ENCODE measurements at places on chromosomes 7 and 10. TPM values are rescaled to one million over a fixed set of nuclear protein-coding genes. Genes with fewer than 3 reads are reported as not detected.
A peak's percentile ranks its signal among the peaks of the same experiment; 100 is the strongest.

DNA sequence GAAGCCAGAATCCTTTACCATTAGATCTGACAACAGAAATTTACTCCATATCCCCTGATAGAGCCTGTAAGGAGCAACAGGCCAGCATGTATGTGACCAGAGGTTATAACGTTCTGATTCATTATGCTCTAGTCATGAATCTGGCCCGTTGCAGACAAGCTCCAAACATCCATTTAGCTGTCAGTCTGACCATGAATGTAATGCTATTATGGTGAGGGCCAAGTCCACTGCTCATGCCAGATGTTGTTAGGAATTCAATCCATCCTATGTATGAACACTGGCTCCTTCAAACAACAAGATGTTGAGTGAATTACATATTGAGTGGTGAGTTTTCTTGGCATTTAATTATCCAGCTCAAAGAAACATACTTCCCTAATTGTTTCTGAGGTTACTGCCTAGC, 610.1 kb upstream of the ANKRD30A start:
- DNase-seq = no peak

- no peak for DNase-seq
Observed at GRCh38 chr10:82245906-82246560, 371.0 kb downstream of the NRG3 start.

DNA sequence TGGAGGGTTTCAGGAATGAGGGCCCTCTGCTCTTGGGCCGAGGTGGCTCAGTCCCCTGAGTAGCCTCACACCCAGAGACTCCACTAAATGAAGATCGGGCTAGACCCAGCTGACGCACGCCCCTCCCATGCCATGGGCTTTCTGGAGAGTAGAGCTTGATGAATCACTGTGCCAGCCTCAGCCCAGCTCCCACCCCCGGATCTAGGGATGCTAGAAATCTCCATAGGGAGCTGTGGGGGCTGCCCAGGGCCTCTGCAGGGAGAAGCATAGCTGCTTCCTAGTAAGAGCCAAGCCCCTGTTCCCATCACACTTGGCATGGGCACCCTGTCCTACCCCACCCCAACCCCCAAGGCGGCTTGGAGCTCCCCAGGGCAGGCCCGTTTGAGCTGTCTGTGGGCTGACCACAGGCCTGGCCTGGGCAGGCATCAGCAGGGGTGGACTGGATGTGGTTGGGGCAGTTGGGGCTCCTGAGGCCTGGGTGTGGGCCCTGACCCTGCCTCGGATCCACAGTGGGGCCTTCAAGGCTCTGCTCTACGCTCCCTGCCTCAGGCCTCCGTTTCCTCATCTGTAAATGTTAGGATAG, 121.2 kb downstream of the ZMIZ1 start:
- no peak for DNase-seq

DNA sequence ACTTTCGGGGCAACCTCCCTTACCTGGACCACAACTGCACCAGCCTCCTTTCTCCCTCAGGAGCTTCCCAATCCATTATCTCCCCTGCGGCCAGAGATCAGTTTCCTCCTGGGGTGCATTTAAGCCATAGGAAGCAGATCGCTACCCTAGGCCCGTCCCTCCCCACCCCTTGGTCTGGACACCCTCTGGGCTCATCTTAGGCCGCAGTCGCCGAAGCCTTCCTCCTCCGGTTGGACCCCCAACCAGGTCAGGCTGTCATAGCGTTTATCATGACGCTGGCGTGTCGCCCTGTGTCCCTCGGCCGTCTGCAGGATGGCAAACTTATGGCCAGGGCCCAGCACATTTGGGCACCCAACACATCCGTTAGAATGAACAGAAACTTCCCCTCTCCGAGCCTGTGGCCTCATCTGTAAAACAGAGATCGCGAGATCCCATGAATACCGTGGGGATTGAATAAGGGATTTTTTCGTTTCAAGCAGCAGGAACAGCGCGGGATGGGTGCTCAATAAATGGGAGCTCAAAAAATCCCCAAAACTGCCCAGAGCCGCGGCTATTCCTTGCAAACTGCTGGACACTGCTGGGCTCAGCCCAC, 669 bp upstream of the AP5Z1 start:
- DNase-seq = peak; percentile 16

GRCh38 chr7:90931986-90932916, 332.0 kb upstream of the FZD1 start:
- DNase-seq = no peak

DNA sequence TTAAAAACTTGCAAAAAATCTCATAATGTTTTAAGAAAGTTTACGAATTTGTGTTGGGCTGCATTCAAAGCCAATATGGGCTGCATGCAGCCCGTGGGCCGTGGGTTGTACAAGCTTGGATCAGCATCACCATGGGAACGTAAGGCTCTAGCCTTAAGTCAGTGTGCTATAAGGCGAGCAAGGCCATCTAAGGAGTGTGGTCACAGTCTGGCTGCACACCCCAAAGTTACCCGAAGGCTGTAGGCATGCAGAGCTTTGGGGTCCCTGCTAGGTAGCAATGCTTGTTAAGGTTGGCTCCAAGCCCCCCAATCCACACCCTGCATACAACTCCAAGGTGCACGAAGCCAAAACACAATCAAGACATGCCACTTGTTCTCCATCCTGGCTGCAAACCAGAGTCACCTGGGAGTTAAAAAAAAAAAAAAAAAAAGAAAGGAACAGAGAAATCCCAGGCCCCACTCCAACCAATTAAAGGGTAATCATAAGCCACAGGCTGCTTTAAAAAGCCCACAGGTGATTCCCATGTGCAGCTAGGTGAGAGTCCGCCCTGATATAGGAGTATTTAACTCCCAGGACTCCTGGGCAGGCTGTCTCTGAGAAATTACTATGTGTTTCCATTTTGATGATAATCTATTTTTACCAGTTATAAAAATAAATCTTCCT, 8.5 kb upstream of the PNLIPRP2 start:
- DNase-seq = no peak

DNA sequence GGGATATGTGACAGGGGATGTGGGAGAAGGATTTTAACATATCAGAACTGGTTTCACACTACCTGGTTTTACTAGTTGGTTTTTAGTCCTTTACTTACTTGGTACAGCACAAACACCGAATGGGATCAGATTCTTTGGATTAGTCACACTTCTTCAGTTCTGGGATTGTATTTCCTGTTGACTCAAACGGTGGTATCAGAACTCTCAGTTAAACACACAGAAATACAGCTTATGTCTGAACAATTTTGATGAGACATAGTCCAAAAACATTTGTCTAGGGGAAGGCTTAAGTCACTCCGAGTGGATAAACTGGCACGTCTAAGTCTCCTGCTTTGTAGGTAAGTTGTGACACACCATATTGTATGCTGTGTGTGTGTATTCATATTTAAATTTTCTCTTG, 480.5 kb downstream of the PHTF2 start:
- peak; percentile 47 for DNase-seq

DNA sequence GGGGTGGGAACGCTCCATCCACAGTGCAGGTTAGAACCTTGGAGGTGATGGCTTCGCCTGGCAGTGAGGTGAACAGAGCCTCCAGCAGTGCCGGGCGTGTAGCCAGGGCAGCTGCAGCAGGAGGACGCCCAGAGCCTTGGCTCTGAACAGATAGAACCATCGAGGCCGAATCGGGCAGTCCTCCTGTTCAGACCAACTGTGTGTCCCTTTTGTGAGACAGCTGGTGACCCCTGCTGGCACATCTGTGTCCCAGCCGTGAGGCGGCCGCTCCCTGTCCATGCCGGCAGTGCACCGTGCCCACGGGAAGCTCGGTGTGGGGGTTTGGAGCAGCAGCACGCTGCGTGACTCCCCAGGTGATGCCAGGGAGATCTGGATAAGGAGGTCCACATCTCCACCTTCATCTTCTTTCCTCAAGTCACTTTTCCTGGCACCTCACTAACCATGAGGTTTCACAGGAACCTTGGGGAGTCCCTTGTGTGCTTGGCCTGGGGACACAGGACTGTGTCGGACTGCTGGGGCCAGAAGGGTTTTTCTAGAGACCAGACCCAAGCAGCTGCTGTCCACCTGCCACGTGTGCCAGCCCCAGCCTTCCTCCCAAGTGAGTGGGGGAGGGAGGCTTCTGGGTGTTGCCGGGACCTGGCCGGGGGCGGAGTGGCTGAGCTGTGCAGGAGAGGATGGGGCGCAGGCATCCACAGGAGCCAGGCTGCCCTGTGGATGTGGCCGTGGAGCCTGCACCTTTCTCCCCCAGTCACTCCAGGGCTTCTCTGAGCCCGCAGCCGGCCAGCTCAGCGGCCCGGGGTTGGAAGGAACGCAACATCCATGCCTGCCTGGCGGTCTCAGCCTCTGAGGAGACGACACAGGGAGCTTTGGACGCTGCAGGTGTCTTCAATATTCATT, 69.4 kb downstream of the DNAJB6 start:
- DNase-seq = no peak

GRCh38 chr7:92446869-92447344, 375 bp upstream of the GATAD1 start:
- no peak for DNase-seq

- no peak for DNase-seq
Observed at GRCh38 chr7:44466300-44467216, 23.9 kb downstream of the NUDCD3 start.

GRCh38 chr10:83990126-83990525, 149.2 kb upstream of the GHITM start:
- no peak for DNase-seq

DNA sequence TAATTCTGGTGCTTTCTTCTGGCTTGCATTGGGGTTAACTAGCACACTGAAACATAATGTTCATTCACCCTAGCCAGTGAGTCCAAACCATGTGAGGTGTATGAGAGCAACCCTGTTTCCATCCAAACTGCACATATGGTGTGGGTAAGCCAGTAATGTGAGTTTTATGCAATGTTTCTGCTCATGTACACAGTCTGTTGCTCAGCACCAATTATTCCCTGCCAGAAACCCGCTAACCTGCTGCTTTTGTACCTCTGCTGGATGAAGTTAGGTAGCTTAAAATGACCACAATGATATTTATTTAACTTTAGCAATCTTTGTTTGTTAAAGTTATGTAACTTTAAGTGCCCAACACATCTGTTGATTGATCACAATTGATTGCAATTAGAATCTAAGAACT, 93.7 kb upstream of the RPA3 start:
- DNase-seq = no peak

INHBA gene
- polyA plus RNA-seq = 28.1 TPM

TWIST1 gene
- polyA plus RNA-seq = 19.4 TPM

TNS3 gene
- polyA plus RNA-seq = 131 TPM

APBB1IP gene
- polyA plus RNA-seq = 0.04 TPM

TAS2R3 gene
- 0.19 TPM for polyA plus RNA-seq

TAC1 gene
- not detected for polyA plus RNA-seq

AP3M1 gene
- polyA plus RNA-seq = 70.7 TPM

MAGI2 gene
- 3.1 TPM for polyA plus RNA-seq

TEX47 gene
- polyA plus RNA-seq = not detected

INSYN2A gene
- 0.35 TPM for polyA plus RNA-seq

PMS2 gene
- 12.9 TPM for polyA plus RNA-seq

GDF2 gene
- not detected for polyA plus RNA-seq

GNAT3 gene
- not detected for polyA plus RNA-seq

PGAM2 gene
- polyA plus RNA-seq = not detected
